ENCODE measurements at places on chromosomes 11 and 22. TPM values are rescaled to one million over a fixed set of nuclear protein-coding genes. Genes with fewer than 3 reads are reported as not detected.
A peak's percentile ranks its signal among the peaks of the same experiment; 100 is the strongest.

GRCh38 chr11:26399336-26399735, 67.4 kb downstream of the ANO3 start:
- DNase-seq: no peak

DNA sequence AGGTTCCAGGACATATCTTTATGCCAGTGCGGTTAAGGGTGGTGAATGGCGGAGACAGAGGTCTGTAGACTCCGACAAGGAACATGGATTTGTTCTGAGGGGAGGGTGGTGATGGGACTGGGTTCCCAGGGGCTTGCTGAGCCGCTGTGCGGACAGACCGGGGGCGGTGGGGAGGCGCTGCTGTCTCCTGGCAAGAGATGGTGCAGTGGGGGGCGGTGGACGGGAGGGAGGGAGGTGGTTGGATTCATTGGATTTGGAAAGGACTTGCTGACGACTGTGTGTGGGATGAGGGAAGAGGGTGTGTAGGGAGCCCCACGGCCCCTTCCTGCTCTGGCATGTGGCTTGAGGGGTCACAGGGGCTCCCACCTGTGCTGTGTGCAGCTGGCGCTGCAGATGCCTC, 43.2 kb downstream of the FLRT1 start:
- DNase-seq: no peak

- no peak for DNase-seq
These were observed 740.5 kb upstream of the API5 start for GRCh38 chr11:42571131-42571877.

DNA sequence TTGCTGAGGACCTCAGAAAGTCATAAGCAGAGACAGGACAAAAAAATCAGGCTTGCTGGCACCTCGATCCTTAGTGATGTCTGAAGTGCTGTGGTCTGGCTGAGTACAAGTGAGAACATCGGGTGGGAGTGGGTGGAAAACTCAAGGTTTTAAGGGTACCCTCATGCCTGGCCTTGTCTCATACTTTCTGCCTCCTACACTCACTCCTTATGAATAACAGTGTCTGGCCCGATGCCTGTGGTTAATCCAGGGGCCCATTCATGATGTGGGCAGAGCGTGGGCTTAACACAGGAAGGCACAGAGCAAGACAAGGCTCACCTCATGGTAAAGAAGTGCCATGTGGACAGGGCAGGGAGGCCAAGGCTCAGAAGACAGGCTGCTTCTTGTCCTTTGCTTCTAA, 11.0 kb upstream of the UCP3 start:
- peak; percentile 63 for DNase-seq

GRCh38 chr22:49613108-49613507, 214.6 kb downstream of the BRD1 start:
- no peak for DNase-seq

- no peak for DNase-seq
These were observed 44.1 kb downstream of the DDIAS start for GRCh38 chr11:82945682-82946081.

- DNase-seq: no peak
These were observed 1.4 kb upstream of the OSBPL5 start for GRCh38 chr11:3166268-3167142.

GRCh38 chr22:38761202-38762162, 5.7 kb upstream of the SUN2 start:
- no peak for DNase-seq

GRCh38 chr11:11324090-11324489, 29.0 kb downstream of the CSNK2A3 start:
- no peak for DNase-seq

DNA sequence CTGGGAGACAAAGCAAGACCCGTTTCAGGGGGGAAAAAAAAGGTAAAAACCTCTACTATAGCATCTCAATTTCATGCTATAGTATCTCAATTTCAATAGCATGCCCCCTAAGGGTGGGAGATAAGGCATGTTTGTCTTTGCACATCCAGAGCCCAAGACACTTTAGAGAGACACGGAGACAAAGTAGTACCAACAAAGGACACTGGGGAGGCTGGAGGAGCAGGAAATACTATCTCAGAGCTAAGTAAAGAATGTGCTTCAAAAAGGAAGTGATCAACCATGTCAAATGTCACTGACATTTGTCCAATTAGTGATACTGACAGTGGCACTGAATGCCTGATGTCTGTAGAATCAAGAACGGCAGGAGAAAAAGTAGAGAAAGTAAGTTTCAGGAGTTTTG, 68.6 kb downstream of the RRAS2 start:
- DNase-seq: no peak

DNA sequence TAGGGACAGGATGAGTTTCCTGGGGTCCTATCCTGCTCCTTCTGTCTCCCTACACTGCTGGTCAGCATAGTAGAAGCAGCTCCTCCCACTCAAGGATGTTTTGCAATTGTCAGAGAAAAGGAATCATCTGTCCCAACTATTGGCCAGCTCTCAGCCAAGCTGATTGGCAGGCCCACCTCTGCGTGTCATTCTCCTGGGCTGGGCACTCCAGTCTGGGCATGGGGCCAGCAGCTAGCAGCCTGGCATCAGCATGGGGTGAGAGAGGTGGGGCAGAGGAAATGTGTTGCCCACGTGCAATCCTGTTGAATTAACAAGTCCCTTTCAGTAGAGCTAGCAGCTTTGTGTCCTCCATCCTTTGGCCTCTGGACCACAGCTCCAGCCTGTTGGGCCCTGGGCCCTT, 14.1 kb downstream of the ANKK1 start:
- no peak for DNase-seq

DNA sequence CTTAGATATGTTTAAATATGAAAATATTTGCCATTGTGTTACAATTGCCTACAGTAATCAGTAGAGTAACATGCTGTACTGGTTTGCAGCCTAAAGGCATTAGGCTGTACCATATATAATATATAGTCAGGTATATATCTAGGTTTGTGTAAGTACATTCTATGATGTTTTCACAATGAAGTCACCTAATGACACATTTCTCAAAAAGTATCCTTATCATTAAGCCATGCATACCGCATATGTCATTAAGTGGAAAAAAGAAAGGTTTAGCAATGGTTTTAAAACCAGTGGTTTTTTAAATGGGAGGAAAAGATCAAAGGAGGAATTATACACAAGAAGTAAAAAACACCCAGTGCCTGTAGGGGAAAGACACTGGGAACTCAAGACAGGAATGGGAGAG, 122.7 kb downstream of the RBFOX2 start:
- DNase-seq: no peak

DNA sequence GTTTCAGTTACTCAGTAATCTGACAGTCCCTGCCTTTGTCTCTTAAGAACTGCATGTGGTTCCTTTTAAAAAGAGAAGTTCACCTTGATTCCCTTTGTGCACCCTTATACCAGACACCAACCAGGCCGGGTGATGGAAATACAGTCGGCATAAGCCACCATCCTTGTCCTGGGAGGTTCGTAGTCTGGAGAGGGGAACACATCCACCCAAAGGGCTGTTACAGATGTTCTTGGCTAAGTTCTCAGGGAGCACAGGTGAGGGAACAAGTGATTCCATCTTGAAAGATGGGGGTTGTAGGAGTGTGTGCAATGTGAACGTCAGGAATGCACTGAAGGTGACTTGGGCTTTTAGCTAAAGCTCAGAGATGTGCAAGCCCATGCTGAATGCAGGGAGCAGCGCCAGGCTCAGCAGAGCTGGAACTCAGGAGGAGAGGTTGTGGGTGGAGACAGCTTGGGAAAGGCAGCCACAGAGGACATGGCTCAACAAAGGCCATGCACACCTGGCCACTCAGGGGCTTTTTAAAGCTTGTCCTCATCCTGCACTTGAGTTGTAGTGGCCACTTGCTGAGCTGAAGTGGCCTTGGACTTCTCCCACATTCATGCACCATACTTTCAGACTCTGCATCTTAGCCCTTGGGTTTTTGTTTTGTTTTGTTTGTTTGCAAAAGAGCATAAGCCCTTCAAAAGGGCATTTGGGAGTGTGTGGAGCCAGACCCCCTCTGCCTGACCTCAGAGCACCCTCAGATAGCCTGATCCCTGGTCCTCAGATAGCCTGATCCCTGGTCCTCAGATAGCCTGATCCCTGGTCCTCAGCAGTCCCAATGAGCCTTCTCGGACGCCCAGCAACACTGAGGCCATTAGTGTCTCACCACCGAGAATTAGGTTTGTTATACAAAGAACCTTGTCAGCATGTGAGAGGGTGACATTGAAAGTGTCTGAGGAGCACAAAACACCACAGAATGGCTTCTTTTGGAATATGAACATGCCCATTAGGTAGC, 12.7 kb upstream of the TMA7B start:
- no peak for DNase-seq

TSSK2 gene
- not detected for total RNA-seq

APOA4 gene
- total RNA-seq: not detected

NAALADL1 gene
- total RNA-seq: 15.3 TPM

DRG1 gene
- 87.0 TPM for total RNA-seq

MMP27 gene
- not detected for total RNA-seq

BIRC2 gene
- total RNA-seq: 30.7 TPM

All from activated CD8-positive, alpha-beta memory T cell treated with anti-CD3 and anti-CD28 coated beads, Interleukin-2, amount 10 ng/mL, durations not matched to agents 7 days and 5 days (primary cell).